Left ventricle myocardium inferior (tissue), 1 donor: ENCODE measurements at places on chromosomes 11 and 22.

GRCh38 chr11:41784513-41785335 lies 325.3 kb upstream of the LRRC4C start:
- DNase-seq = no peak

DNA sequence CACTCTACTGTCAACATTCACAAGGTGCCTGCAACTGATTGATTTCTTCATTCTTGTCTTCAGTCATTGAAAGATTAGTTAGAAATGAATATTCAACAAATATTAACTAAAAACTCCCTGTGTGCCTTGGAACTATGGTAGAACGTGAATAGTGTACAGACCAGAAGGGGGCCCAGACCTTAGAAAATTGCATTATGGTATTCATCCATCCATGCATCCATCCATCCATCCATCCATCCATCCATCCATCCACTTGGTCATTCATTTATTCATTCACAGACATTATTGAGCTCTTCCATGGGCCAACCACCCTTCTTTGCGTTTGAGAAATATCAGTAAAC lies 10.2 kb upstream of the ACCSL start:
- no peak for DNase-seq

DNA sequence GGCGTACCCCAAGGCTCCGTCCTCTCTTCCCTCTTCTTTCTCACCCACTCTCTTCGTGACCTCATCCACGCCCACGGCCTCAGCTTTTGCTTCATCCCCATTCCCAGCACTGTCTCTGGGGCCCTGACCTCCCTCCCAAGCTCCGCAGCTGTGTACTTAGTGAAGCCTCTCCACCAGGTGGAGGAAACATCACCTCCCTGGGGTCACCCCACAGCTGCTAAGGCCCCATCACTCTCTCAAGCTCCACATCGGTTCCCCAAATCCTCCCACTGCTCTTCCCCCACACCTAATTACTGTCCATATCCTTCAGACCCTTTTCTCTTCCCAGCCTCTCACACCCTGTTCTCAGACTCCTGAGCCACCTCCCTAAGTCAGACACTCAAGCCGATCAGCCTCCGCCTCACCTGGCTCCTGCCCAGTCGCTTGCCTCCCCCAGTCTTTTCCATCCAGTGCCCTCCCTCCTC lies 7.9 kb upstream of the SYT7 start:
- peak; percentile 73 for DNase-seq

GRCh38 chr11:124762105-124762623 lies at the start of gene ESAM:
TSS of gene ESAM (minus strand) at chr11:124762290. CDS start at chr11:124762154, 136 bp downstream.
- DNase-seq = peak; percentile 59
